ENCODE measurements at places on chromosomes 6 and 20.

- DNase-seq: no peak
Measured at GRCh38 chr6:89921691-89922090, 27.4 kb downstream of the GJA10 start.

DNA sequence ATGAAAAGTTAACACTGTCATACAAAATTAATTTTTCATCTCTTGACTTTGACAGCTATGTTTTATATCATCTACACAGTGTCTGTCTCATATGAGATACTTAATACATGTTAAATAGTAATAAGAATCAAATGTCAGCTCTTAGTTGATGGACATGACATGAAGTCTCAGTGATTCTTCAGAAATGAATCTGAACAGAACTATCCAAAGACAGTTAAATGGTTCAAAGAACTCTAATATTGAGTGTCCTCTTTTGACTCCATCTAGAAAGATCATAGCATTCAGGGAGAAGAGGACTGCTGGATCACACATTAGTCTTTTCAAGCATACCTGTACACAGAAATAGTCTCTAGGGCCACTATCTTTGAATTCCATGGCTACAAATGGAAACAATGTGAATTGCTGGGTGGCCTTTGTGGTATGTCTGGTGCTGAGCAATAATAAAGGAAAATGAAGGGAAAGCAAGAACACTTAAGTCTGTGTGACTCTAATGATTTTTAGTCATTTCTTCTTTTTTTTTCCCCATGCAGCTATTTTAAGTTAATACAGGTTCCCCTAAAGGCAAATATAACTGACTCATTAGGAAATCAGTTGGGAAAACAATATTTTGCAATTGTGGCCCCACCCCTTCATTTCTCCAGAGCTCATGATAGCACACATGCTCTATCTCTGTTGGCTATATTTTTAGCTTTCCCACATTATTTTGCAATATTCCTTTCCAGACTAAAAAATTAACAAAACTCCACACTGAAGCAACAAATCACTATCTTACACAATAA, 367.5 kb downstream of the GRIK2 start:
- DNase-seq: peak; percentile 94

- DNase-seq: no peak
Measured at GRCh38 chr6:145331066-145331465, 404.3 kb downstream of the EPM2A start.

DNA sequence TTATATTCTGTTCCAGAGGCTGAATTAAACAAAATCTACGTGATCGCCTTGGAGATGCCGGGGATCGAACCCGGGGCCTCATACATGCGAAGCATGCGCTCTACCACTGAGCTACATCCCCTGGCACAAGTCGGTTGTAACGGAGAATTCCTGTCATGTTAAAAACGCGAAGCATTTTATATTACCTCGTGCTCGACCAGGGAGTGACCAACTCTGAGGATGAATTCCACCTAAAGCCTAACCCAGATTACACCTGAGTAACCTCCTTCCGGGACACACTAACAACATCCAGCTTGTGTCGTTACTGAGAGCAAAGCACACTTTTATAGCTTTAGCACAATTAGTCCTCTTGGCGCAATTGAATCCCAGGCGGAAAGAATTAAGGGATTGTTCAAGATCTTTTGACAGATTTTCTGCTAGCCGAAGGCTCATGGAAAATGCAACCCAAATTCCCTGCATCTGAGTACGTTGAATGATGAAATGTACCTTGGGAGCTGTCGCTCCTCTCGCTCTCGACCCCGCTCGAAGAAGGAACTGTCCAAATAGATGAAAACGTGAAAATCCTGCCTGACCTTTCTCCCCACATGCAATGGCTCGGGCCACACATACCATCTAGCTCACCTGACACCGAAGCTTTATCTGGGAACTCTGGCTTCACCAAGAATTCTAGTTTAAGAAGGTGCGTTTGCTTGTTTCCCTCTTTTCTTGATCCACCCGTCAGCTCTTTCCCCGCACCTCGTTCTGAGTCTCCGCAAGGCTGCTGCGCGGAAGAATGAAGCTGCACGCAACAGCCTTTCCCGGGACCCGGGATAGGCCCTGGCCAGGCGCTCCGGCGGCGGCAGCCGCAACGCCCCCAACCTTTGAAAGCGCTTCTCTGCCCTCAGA, 148.3 kb downstream of the GPX5 start:
- peak; percentile 86 for DNase-seq

DNA sequence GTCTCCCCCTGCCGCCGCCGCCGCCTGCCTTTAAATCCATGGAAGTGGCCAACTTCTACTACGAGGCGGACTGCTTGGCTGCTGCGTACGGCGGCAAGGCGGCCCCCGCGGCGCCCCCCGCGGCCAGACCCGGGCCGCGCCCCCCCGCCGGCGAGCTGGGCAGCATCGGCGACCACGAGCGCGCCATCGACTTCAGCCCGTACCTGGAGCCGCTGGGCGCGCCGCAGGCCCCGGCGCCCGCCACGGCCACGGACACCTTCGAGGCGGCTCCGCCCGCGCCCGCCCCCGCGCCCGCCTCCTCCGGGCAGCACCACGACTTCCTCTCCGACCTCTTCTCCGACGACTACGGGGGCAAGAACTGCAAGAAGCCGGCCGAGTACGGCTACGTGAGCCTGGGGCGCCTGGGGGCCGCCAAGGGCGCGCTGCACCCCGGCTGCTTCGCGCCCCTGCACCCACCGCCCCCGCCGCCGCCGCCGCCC, 474 bp downstream of the CEBPB start:
- DNase-seq: no peak

DNA sequence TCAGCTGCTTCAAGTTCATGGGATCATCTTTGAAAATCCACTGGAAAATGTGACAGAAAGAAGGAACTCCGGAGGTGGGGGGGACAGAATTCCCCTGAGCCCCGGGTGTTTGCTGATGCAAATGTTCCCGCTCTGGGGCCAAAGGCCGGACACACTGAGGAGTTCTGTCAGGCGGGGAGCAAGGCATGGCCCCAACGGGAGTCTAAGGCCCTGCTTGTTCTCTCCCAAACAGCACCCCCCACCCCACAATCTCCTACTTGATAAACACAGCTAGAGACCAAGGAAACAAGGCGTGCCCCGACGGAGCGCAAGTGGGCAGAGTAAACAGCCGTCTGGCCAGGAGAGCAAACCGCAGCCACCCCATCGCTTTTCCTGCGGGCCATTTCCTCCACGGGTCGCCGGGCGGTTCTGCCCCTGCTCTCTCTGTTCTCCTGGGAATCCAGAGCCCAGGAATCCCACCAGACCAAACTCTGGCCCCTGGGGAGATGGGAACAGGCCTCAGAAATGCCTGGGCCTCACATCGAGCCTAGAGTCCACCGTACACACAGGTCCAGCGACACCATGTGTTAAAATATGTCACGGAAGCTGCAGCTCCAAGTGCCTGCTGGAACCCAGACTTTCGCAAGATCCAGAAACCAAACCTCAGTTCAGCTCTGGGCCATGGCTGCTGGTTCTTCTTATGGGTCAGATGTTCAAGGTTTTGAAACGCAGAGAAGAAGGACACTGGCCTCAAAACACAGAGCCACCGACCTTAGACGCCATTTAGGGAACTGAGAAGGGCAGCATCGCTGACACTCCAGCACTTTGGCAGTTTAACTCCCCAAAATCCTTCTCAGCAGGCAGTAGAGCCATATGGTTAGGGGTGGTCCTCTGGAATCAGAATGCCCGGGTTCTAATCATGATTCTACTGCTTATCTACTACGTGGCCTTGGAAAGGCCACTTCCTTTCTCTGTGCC, 104.2 kb downstream of the PREX1 start:
- peak; percentile 40 for DNase-seq

DNA sequence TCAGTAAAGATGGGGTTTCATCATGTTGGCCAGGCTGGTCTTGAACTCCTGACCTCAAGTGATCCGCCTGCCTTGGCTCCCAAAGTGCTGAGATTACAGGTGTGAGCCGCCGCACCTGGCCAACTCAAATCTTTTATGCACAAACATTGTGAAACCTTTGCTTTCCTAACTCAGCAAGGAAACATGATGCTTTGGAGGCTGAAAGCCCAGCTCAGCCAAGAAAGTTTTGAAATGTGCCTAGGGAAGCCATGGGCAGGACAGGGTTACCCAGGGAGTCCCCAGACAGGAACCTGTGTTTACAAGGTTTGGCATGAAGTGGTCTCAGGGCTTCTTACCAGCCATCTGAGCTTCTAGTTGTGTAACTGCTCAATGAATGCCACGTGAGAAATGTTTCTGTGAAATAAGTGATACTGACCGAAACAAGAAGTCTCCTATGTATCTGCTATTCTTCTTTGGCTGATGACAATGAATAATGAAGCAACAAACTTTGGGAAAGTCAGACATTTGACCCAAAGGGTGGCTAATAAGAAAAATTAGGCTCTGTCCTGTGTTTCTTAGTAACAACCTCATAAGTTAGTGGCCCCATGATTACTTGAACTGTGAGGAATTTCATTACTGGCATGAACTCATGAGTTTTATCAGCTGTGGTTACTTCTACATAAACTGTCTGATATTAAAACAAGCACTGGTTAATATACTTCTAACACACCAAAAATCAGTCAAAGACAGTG, 163.5 kb downstream of the KIF6 start:
- DNase-seq: no peak

DNA sequence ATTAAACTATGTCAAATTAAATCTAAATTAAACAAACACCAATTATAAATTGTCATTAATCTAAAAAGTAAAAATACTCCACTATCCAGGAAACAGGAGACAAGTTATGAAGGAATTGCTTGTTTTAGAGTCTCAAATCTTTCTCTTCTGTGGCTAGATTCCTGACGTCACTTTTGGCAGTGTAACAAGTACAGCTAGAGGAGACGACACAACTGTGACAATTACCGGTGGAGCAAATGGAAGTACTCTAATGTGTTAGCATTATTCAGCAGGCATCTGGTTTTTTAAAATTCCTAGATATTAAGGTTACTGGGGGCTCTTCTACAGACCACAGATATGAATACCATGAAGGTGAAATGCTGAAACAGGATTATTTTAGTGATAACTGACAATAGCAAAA, 1042.7 kb downstream of the EPHA7 start:
- no peak for DNase-seq

- DNase-seq: peak; percentile 92
Measured at GRCh38 chr6:134853111-134854055, 96.5 kb downstream of the ALDH8A1 start.

- DNase-seq: no peak
Measured at GRCh38 chr20:16569246-16570153, 3.7 kb downstream of the KIF16B start.

GRCh38 chr20:32535953-32536823, 48.9 kb downstream of the NOL4L start:
- no peak for DNase-seq

DNA sequence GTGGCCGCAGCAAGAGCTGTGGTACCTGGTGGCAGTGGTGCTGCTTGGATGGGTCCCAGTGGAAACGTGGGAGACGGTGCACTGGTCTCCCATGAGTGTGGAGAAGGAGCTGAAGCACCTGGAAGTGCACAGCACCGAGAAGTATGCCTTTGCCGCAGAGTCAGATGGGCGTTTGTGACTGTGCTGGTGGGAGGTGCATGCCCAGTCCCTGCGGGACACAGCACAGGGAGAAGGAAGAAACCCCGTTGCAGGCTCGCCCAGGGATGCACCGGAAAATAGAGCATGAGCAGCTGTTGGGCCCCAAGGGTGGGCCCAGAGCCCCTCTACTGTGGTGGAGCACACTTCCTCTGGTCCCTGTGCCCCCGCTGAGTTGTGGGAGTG, 19.3 kb upstream of the RGS17 start:
- no peak for DNase-seq

DNA sequence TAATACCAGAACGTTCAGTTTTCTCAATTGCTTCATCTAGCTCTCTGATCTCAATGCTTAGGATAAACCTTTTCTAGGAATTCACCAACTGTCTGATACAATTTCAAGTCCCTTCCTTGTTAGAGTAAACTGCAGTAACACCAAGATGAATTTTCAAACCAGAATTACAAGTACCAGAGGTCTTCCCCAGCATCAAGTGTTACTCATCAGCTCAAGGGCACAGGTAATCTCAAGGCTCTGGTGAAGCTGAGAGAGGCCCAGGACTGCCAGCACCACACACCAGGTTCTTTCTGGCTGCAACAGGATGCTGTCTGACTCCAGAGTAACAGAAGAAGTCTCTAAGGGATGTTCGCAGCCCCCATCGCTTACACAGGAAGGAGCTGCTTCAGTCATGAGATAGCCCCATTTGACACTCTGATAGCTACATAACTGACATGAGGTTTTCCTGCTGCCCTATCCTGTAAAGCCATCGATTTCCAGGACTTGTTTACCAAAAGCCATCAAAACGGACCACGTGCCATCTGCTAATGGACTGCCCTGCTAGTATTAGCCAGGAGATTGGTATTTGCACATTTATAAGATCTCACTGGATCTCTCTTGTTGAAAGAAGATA, 549.4 kb downstream of the UTRN start:
- DNase-seq: no peak

DNA sequence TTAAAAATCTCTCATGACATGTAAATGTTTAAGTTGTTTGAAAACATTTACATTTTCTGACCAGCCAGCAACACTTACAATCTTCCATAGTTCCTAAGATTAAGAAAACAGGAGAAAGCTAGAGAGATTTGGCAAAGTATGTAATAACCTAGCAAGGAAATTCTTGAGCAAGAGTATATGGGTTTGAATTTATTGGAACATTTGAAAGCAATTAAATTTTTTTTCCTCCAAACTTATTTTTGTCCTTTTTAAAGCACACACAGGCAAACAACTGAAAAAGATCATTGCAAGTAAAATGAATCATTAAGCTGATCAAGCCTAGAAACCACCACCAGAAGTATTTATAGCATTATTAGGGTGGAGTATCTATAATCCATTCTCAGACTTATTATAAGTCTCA, 20.1 kb upstream of the ZNF217 start:
- DNase-seq: peak; percentile 12

GRCh38 chr6:53956068-53956711, 155.1 kb upstream of the MLIP start:
- DNase-seq: peak; percentile 57

- DNase-seq: peak; percentile 10
Measured at GRCh38 chr6:82843291-82843885, 222.3 kb downstream of the UBE3D start.

GRCh38 chr20:32036252-32036651, 15.8 kb upstream of the HCK start:
- DNase-seq: no peak

DNA sequence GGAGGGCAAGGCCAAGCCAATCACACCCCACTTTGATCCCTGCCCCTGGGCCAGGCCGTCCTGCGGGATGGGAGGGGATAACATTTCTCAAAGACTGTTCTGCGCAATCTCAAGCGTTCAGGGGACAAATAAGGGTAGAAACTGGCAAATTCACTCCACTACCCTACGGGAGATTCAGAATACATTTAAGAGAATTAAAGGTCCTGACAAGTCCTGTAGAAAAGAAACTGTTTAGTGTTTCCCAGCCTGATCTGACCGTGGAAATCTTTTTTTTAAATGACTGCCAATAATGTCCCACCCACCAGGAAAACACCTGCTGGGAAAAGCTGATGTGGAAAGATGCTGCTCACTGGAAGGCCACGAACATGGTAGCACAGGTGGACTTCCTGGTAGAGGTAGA, 140.6 kb upstream of the RNF24 start:
- DNase-seq: no peak

DNA sequence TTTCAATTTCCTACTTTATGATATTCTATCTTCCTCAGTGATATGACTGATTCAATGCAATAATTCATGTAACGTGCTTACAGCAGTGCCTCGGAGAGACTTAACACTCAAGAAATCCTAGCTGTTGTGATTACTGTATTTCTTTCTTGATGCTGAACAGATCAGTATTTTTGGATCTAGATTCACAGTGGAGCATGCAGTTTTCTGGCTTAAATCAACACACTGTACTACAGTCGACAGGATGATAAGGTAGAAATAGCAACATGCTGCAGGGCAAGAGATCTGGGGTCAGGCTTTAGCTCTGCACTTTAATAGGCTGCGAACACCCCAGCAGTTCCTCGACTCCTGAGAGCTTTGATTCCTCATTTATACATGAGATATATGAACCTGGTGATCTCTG, 161.0 kb downstream of the AIG1 start:
- DNase-seq: no peak

All from cardiac fibroblast (primary cell).